ENCODE measurements at places on chromosomes 7 and 10.

DNA sequence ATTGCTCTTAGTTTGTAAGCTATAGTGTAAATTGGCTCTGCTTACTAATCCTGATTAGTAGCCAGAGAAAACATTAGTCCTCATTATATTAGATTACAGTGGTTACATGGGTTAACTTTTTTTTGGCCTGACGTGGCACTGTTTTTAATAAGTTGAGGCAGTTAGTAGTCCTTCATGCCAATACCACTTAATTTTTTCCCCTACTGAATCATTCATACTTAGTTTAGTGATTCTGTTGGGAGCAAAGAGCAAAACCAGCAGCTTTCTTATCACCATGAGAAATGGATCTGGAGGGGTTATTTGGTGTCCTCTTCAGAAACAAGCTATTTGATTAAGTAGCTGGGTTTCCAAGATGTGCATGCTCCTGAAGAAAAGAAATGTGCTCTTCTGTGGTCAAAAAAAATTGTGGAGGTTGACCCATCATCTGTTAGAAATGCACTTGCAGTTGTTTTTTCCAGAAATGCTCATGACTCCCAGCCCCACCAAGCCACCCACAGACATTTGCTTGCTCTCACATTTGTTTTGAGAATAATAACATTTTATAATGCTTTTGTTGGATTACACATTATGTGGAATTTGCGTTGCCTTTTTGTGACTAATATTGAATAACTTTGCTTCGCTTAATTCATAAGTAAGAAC, 258.5 kb downstream of the HDAC9 start:
- no peak for DNase-seq

- DNase-seq = no peak
Observed at GRCh38 chr7:50728184-50728583, 54.5 kb downstream of the GRB10 start.

GRCh38 chr7:84232646-84233045, 38.1 kb upstream of the SEMA3A start:
- DNase-seq = no peak

DNA sequence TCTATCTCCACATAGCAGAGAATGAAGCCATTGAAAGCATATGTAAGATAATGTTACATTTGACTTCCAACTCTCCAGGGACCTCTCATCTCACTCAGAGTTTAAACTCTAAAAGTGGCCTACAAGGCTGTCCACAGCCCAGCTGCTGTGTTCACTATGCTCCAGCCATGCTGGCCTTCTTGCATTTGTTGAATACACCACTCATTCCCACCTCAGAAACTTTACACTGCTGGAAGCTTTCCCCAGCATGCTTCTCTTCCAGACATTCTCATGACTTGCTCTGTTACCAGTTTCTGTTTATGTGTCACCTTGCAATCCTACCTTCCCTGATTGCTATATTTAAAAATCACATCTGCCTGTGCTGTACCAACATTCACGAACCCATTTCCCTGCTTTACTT, 167.2 kb downstream of the WNT2 start:
- no peak for DNase-seq

DNA sequence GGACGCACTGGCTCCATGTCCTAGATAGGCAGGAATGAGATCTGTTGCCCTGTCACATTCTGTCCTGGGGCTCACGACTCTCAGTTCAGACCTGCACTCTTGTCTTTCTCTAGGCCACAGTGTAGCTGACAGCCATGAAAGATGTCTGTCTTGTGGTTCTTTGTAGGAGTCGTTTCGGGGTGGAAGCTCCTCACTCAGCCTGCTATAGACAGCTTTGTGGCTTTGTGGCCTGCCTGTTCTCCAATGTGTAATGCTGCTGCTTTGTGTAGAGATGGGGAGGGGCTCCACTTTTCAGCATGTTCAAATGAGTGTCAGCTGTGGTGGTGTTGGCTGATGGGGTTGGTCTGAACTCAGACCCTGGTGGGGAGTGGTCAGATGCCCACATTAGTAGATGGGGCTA, 410.7 kb downstream of the ACTR3B start:
- no peak for DNase-seq

GRCh38 chr10:4080225-4080805, 295.3 kb upstream of the KLF6 start:
- peak; percentile 44 for DNase-seq

DNA sequence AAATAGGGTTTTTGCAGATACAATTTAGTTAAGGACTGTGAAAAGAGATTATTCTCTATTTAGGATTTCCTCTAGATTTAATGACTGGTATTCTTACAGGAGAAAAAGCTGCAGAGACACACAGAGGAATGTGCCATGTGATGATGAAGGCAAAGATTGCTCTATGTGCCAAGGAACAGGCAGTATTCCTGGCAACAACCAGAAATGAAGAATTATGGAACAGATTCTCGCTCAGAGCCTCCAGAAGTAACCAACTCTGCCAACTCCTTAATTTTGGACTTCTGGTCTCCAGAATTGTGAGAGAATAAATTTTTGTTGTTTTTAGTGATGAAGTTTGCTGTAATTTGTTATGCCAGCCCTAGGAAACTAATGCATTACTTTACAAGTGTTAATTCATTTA, 307.6 kb upstream of the SEMA3A start:
- no peak for DNase-seq

GRCh38 chr10:100020142-100020885, 10.6 kb upstream of the DNMBP start:
- no peak for DNase-seq

DNA sequence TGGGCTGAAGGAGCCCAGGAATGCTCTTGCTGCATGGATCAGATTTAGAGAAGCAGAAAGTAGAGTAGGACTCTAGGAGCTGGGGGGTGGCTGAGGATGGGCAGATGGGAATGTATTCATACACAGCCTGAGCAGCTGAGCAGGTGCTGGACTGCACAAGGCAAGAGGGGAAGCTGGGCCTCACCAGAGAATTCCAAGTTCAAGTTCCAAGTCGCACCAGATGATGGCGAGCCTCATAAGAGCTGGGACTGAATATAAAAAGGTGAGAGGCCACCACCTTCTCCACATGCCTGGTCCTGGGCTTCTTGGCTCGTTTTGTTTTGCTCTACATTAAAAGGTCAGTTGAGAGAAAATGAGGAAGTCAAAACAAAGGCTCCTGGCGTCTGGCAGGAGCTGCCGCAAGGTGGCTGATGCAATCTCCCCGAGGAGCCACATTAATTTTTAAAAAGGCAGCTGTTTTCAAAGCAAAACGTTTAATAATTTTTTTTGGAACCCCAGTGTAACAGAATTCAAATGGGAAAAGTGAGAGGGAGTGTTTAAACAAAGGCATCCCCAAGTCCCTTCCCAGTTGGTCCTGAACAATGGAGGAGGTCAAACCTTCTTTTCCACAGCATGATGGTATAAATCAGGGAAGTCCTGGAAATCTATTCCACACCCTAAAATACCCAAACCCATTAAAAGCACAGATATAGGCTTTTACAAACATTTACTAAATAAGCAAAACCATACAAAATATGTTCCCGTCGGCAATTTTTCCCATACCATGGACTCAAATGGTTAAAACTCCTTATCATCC, 9.5 kb downstream of the CYREN start:
- peak; percentile 78 for DNase-seq

- no peak for DNase-seq
Observed at GRCh38 chr7:67407392-67408071, 410.9 kb downstream of the TYW1 start.

DNA sequence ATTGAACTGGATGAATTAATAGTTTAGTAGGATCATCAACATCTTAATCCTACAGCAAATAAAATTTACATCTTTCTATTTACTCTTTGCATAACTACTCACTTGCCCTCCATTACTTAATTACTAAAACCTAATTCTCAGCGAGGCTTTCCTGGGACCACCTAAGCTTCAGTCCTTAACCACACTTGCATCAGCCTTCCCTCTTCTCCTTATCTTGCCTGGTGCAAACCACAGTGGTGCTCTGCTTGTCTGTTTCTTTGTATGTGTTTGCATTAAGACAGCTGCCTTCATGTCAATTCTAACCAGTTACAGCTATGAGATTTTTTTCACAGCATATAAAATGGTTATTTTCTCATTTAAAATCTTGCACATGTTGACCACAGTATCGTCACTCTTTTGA, 72.6 kb upstream of the ZNF92 start:
- no peak for DNase-seq

GRCh38 chr7:94760446-94761100, 104.6 kb upstream of the SGCE start:
- no peak for DNase-seq

DNA sequence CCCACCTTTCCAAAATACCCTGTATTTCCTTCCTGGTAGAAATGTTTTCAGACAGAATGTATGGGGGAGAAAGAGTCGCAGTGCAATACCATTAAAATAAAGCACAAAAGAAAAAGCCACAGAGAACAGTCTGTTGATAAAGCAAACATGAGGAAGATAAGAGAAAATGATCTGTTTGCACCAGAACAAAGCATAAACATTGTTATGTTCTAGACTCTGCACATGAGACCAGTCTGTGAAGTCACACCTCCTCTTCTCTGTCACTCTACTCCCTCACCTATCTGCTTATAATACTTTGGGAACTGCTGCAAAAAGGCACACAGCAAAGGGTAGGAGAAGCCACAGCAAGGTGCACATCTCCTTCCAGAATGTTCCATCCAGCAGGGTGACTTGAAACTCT, 67.2 kb upstream of the LRGUK start:
- no peak for DNase-seq

GRCh38 chr10:48614481-48615390, 9.9 kb upstream of the ARHGAP22 start:
- DNase-seq = no peak

DNA sequence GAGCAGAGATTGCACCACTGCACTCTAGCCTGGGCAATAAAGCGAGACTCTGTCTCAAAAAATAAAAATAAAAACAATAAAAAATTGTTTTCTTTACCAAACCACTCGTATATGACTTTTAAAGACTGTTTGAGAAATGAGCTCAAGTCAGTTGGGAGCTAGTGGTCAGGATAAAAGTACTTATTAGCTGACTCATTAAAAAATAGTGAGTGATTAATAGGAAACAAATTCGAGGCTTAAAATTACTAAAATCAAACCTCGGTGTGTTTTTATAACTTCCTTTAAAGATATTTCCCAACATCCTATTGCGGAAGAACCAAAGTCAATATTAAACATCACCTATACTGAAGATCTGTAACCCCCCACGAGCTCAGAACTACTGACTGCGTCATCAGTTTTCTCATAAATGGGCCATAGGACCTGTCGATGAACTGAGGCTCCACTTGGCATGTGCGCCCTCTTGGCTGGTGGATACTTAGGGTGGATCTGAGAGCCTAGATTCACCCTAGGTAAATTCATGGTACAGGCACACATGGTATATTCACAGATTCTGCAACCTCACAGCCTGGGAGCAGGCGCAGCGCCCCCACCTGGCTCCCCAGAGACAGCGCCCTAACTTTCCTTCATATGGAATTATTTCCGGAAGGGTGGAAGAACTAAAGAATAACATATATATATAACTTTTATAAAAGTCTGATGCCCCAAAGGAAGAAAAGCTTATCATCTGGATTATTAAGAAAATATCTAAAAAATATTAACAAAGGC, 9.2 kb downstream of the MKI67 start:
- no peak for DNase-seq

DNA sequence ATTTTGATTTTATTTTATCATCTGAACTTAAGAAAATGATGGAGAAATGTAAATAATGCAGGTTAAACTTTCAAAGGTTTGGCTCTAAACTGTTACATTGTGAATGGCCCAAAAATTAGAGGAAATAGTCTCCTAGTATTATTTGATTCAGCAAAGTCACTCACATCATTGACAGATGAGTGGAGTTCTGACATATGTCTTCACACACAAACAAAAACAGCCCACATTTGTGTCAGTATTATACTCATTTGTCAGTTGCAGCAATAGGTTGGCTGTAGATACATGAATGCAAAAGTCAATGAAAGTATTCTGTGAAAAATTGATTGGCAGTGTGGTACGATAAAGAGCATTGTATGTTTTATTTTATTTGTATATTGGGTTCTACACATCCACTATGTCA, 108.8 kb upstream of the BMPER start:
- DNase-seq = no peak

DNA sequence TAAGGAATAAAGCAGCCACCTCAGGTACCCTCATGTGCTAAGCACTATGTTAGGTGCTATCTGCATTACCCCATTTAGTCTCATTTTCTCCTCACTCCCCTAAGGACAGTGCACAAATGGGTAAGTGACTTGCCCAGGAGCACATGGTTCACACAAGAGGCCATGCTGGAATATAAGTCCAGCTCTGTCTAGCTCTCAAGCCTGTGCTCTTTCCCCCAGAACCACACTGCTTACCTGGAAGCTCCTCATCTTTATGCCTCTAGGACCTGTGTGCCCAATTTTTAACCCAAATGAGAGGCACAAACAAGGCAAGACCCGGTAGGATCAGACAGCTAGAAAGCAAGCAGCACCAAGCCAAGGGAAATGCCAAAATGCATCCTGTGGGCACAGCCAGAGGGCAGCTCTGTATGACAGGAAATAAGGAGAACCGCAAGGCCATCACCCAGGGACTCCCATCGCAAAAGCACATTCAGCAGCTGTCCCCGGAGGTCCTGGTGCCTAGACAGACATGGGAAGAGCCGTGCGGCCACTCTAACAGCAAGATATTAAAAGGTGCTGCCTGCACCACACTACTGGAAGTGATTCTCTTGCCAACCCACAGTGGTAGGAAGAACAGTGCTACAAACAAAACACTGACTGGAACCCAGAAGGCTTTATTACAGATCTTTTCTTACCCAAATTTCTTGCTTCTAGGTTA, 88.1 kb downstream of the GSAP start:
- peak; percentile 44 for DNase-seq

- DNase-seq = no peak
Observed at GRCh38 chr10:51397244-51397643, 302.2 kb downstream of the CSTF2T start.

DNA sequence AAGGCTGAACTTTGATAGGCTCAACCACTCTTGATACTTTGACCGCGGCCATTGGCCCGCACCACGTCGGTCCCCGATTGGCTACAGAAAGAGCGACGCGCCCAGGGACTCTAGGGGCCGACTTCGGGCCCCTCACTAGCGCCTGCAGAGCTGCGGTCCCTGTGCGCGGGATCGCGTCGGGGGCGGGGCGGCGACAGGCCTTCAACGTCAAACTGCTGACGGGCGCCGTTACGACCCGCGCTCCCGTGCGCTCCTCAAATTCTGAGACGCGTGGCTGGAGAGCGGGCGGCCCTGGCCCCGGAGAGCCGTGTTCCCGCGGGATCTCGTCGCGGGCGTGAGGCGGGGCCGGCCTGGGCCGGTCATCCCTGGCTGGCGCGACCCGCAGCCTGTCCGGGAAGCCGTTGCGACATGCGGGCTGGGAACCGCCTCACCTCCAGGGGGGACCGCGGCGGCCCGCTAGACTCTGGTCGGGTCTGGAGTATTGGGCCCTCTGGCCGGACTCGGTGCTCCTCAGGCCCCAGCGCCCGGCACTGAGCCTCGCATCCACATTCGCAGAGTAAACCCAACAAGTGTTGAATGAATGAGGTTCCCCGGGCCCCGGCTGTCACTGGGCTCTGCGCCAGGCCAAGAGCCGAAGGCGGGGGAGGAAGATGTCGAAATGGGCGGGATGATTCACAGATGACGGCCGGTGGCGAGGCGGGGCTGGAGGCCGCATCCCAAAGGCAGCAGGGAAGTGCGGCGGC, 643 bp upstream of the SLC25A28 start:
- DNase-seq = peak; percentile 100
